Activated CD8-positive, alpha-beta memory T cell treated with anti-CD3 and anti-CD28 coated beads, Interleukin-2, amount 50 U/mL, for 4 hours (primary cell): ENCODE measurements at places on chromosomes 11 and 22.

GRCh38 chr11:133362916-133363315, 169.4 kb downstream of the OPCML start:
- no peak for DNase-seq

GRCh38 chr11:120771551-120772060, 252.3 kb upstream of the TBCEL start:
- DNase-seq: no peak

DNA sequence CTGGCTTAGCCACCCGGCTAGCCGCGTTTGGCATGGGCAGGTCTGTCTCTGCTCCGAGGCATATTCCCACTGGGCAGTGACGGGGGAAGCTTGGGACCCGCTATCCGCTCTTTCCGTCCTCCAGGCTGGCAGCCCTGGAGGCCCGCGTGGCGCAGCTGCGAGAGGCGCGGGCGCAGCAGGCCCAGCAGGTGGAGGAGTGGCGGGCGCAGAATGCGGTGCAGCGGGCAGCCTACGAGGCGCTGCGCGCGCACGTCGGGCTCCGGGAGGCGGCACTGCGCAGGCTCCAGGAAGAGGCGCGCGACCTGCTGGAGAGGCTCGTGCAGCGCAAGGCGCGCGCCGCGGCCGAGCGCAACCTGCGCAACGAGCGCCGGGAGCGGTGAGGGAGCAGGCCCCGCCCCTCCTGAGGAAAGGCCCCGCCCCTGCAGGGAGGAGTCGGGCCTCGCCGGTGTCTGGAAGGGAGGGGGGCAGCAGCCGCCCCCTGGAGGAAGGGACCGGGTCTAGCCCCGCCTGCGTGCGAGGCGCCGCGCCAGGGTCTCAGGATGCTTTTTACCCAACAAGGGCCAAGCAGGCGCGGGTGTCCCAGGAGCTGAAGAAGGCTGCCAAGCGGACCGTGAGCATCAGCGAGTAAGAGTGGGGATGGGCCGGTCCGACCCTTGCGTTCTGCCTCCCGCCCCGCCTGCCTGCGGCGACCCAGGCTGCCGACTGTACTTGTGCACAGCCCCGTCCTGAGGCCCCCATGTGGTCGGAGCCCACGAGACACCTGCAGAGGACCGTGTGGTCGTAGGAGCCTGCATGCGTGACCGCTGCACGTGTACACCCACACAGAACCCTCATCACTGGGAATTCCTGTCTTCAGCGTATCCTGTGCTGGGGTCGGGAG, 7.9 kb downstream of the ATG16L2 start:
- peak; percentile 93 for DNase-seq

GRCh38 chr11:65639623-65640482, 2.0 kb downstream of the SIPA1 start:
- peak; percentile 61 for DNase-seq

- DNase-seq: no peak
These were observed 13.1 kb upstream of the MMP1 start for GRCh38 chr11:102810950-102811660.

- no peak for DNase-seq
These were observed 5.9 kb downstream of the RHOG start for GRCh38 chr11:3834664-3835461.

GRCh38 chr11:2700415-2701211, 819 bp upstream of the KCNQ1OT1 start:
- peak; percentile 28 for DNase-seq

DNA sequence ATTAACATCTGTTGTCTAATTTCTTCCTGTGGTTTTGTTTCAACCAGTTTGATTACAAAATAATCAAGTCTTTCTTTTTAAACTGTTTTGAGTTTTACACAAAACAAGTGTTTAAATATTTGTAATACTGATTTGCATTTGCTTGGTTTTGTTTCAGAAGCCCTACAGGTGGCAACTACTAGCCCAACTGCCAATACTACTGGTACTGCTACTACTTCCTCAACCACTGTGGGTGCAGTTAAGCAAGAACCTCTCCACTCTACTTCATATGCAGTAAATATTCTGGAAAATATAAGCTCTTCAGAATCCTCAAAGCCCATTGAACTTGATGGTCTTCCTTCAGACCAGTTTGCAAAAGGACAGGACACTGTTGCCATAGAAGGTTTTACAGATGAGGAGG, 61.1 kb downstream of the QSER1 start:
- no peak for DNase-seq

- DNase-seq: no peak
These were observed 13.0 kb downstream of the TRIM5 start for GRCh38 chr11:5671831-5672230.

DNA sequence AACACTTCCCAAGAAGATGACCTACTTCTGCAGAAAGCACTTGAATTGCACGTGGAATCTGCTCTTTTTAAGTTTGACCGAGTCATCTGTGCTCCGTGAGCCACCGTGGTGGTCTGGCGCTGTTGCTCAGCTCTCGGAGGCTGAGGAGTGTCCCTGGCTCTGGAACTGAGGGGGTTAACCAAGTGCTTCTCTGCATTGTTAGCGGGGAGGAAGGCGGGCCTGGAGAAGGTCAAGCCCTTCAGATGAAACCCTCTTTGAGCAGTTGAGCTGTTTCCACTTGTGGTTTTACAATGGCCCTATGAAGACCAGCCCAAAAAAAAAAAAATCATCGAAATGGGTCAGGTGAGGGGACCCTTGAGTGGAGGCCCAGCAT, 286.4 kb downstream of the NTM start:
- no peak for DNase-seq

GRCh38 chr11:27416568-27417176, 53.7 kb upstream of the CCDC34 start:
- DNase-seq: no peak

DNA sequence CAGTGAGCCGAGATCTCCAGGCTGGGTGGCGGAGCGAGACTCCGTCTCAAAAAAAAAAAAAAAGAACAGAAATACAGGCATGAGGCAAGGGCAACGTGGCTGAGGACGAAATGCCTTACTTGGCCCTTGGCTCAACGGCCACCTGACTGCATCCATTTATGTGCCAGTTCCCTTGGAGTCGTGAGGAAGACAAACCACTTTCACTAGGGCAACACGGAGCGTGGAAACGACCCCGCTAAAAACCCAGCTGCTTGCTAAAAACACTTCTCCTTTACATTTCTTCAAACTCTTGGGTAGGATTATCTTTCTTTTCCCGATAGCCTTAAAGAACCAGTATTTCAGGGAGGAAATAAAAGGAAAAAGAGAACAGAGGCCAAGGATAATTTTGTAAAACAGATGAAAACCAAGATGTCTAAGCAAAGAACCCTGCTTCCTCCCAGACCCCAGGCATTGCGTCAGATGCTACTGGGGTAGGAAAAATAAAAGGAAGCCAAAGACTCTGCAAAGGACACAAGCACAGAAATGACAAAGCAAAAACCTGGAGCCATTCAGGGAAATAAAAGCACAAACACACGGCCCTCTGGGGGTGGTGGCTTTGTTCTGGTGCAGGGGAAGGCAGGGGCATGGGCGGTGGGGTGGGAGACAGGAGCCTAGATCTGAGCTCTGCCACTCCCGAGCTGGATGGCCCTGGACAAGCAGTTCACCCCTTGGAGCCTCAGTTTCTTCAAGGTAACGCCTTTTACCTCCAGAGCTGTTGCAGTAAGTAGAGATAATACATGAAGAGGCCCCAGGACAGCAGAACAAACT, 37.0 kb downstream of the PC start:
- no peak for DNase-seq

DNA sequence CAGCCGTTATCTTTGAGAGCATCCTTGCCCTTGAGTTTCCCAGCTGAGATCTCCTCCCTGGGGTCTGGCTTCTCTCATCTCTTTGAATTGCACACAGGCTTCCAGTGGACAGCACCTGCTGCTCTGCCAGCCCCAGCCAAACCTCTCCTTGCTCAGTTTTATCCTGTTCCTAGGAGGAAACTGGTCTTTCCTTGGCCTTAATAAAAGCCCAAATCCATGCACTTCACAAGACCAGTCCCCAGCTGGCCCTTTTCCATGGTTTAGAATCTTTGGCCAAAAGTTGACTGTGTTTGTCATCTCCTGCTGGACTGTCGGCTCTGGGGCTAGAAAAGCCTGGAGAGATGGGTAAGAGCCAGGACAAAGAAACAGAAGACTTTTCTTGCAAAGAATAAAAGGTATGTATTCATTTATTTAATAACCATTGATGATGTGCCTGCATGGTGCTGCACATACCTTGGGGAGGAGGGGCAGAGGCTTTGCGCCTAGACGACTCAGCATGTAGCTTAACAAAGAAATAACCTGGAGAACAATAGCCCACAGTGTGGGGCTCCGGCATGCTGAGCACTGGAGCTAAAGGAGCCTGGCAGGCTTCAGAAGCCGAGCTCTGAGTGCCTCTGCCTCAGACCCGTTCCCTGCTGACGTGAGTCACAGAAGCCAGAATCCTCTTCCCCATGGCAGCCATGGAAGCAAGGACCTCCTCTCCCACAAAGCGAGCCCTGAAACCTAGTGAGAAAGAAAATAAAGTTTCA, 319.3 kb upstream of the B3GAT1 start:
- DNase-seq: no peak

- no peak for DNase-seq
These were observed 1.2 kb upstream of the GANAB start for GRCh38 chr11:62647609-62648005.

GRCh38 chr11:80816966-80817365, 1376.1 kb upstream of the TENM4 start:
- DNase-seq: no peak

- DNase-seq: no peak
These were observed 6.5 kb upstream of the PVALB start for GRCh38 chr22:36823186-36823839.

GRCh38 chr11:70230151-70230839, 27.2 kb downstream of the FADD start:
- no peak for DNase-seq

DNA sequence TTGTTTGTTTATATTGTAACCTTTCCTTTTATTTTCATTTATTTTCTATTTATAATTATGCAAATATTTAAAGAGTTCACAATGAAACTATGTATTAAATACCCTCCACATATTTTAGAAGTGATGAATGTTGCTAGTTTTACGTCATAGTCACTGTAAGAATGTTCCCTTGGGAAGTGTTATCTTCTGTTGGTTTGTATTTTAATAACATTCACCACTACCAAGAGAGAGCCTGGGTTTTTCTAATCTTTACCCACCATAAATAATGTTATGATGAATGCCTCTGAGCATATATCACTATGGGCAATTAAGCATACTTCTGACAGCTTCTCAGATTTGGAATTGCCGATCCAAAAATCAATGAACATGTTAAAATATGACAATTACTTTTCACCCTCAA, 80.7 kb downstream of the GGT1 start:
- no peak for DNase-seq

DNA sequence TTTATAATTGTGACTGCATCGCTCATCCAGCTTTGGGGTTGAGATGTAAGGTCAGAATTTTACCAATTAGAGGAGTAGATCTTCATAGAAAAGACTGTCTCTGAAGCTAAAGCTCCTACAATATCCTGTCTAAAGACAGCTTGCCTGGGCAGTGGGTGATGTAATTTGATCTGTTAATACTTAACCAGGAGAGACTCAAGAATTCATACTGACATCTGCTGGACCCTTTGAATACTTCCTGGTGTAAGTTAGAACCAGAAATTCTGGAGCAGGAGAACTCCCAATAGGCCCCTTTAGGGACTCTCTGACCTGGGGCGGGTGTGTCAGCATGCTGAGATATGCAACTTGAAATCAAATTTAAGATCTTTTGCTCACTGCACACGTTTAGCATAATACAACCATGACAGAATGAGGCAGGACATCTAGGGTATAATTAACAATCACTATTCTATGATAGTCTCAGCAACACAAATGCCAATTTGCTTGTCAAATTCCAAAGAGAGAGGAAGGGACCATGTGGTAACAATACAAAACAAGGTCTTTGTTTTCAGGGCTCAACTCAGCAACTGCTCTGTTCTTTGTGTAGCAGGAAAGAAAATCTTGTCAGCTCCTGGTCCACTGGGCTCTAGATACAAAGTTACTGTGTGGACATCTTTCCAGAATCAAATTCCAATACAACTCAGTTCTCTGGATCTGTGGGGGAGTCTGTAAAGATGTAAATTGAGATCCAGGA, 143.9 kb downstream of the INSC start:
- DNase-seq: no peak

DNA sequence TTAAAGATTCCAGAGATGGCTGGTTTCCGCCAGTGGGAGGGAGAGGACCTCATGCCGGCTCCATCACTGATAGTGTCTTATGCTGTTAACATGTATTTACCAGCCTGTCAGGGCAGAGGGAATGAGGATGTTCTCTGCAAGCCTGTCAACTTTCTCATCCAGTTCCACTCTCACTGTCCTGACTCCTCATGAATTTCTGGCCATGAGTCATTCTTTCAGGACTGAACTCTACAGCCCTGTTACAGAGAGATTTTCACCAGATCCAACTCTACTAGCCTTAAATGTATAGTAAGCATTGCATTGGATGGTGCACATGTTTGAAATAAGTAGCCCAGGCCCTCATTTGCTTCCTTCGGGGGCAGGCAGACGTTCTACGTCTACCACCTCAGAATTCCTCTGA, 387.7 kb downstream of the TMEM135 start:
- no peak for DNase-seq

GRCh38 chr11:34158661-34159060, 53.2 kb downstream of the NAT10 start:
- DNase-seq: no peak

- DNase-seq: no peak
These were observed 108.8 kb upstream of the CD44 start for GRCh38 chr11:35029979-35030682.

GRCh38 chr11:71936825-71937224, 8.0 kb downstream of the RNF121 start:
- DNase-seq: no peak

DNA sequence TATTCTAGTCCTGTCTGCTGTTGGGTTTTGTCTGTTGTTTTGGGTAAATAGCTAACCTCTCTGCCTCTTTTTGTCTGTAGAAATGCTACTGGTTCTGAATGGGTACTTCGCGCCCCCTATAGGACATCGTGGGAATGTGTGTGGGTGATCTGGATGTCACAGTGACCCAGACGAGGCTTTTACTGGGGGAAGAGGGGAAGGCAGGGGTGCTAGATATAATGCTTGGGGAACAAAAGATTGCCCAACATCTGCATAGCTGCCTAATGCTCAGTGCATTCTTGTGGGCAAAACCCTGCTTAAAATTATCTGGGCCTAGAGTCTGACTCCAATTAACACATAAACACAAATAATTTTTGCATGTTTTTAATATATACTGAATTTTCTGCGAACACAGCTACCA, 57.7 kb downstream of the BMAL1 start:
- peak; percentile 70 for DNase-seq

DNA sequence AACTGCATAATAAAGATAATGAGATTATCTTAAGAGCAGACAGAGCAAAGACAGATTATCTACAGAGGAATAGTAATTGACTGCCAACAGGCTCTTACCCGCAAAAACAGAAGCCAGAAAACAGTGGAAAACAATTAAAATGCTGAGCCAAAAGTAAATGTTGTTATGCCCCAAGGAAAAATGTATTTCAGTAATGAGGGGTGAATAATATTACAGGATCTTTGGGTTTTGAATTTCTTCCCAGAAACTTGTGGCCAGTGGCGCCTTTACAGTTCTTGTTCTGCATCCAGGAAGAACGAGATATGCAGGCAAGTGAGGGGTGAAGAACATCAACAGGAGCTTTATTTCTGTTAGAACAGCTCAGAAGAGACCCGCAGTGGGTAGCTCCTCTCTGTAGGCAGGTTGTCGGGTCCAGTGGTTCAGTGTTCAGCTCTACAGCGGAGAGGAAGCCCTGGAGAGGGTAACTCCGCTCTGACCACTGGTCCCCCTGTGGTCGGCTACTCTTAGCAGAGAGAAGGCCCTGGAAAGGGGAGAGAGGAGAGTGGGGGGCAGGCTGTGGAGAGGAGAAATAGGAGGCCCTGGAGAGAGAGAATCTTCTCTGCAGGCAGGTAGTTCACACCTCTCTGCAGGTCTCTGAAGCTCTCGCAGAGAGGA, 51.8 kb upstream of the SC5D start:
- DNase-seq: no peak

GRCh38 chr11:720642-721246, 14.7 kb downstream of the EPS8L2 start:
- peak; percentile 55 for DNase-seq
